Activated naive CD8-positive, alpha-beta T cell treated with anti-CD3 and anti-CD28 coated beads, Interleukin-2, amount 50 U/mL, for 16 hours (primary cell): ENCODE measurements at places on chromosomes 1 and 21.

DNA sequence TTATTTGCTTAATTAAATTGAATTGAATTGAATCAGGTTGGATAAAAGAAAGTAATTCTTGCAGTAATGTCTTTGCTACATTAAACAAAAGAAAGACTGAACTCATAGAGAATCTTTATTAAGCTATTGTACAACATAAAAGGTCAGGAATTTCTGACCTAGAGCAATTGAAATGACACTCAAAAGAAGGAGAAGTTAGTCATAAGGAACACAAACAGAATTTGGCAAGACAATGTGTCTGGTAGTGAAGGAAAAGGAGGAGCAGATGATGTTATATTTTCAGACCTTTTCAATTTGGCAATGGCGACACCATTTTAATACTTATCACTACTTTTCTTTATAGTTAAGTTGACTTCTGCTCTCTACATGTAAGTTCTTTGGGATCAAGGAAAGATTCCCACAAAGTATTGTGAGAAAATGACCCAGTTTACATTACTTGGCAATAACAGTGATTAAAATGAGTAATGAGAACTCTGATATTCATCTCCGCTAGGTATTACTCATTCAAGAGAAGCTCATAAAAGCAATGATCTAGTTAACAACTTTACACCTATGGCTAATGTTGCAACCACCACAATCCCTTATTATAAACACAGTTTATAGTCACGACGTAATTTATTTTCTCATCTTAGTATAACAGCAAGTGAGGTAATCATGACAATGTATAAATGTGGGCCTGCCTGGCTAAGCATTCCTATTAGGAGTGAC lies 14.7 kb upstream of the KRTAP21-1 start:
- DNase-seq = no peak

- no peak for DNase-seq
Observed at GRCh38 chr1:158810311-158810710, 20.8 kb upstream of the MNDA start.

- DNase-seq = no peak
Observed at GRCh38 chr1:23868557-23869016, 497 bp upstream of the FUCA1 start.

GRCh38 chr1:205373022-205373797 lies 16.5 kb upstream of the KLHDC8A start:
- DNase-seq = no peak

- DNase-seq = no peak
Observed at GRCh38 chr1:194280463-194280862, 1094.0 kb upstream of the B3GALT2 start.

DNA sequence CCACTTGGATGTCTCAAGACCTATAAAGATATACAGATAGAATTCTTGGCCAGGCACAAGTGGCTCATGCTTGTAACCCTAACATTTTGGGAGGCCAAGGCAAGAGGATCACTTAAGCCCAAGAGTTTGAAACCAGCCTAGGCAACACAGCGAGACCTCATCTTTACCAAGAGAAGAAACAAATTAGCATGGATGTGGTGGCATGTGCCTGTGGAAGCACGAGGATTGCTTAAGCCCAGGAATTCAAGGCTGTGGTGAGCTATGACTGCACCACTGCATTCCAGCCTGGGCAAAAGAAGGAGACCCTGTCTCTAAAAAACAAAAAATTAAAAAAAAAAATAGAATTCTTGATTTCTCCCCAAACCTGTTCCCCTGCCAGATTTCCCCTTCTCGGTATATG lies 8.3 kb downstream of the ASAP3 start:
- no peak for DNase-seq

DNA sequence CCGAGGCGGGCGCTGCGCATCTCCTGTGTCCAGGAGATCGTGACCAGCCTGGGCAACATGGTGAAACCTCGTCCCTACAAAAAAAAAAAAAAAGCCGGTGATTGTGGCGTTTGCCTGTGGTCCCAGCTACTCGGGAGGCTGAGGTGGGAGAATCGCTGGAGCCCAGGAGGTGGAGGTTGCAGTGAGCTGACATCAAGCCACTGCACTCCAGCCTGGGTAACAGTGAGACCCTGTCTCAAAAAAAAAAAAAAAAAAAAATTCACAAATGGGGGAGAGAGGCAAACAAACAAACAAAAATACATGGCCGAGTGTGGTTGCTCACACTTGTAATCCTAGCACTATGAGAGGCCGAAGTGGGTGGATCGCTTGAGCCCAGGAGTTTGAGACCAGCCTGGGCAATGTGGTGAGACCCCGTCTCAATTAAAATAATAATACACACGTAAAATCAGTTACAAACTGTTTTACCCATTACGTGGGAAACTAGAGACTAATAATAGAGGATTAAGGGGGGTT lies 758 bp downstream of the TATDN3 start:
- no peak for DNase-seq

- no peak for DNase-seq
Observed at GRCh38 chr1:212007178-212007577, 28.2 kb downstream of the INTS7 start.

DNA sequence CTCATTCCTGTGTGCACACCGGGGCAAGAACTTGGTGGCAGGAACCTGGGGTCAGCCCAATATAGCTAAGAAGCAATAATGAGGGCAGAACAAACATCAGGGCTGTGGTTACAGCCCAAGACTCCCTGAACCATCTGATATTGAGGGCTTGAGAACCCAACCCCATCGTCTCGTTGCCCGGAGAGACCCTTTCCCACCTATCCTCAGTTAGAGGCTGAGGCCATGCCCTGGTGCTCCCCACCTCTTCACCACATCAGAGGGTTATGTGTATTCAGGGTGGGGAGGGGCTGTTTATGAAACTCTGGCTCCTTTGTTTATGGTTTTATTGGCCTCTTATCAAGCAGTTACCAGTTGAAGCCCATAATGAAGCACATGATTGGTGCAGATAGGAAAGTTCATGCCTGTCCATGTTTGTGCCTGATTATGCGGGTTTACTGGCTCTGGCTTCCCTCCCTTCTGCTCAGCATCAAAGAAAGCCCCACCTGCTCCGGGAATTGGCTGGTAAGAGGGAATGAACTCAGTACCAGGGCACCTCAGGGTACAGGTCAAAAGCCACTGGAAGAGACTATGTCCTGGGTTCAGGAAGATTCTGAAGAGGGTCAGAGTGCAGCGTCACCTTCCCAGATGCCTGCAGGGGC lies 14.5 kb downstream of the NUAK2 start:
- no peak for DNase-seq

GRCh38 chr1:177471244-177471643 lies 300.5 kb downstream of the BRINP2 start:
- no peak for DNase-seq
